ENCODE measurements at places on chromosomes 11 and 22.

DNA sequence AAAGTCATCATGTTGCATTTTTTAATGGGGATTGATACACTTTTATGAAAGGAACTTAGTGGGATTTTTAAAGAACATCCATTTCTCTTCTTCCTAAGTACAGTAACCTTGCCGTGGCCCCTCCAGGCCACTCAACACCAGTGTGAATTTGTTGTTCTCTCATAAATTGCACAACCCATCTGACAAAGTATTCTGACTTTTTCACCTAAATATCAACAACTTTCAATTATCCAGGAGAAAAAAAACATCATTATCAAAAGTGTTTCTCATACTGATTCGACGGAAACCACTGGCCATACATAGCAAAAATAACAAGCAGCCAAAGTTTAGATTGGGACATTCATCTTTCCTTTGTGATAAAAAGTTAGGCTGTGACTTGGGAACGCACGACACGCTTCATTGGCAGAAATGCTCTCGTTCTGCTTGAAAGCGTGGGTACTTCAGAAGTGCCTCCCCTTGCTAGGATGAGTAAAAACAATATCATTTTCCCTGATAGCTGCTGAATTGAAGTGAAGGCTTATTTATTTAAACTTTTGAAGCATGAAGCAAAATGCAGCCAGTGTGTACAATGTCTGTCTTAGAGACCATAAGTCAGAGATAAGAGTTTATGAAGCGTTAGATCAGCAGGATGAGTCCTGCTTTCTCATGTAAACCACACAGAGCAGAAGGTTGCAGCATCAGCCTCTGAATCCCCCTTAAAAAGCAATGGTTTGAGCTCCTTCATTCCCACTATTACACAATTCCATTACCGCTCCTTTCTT is 20.6 kb upstream of the EIF3M start:
- no peak for DNase-seq

DNA sequence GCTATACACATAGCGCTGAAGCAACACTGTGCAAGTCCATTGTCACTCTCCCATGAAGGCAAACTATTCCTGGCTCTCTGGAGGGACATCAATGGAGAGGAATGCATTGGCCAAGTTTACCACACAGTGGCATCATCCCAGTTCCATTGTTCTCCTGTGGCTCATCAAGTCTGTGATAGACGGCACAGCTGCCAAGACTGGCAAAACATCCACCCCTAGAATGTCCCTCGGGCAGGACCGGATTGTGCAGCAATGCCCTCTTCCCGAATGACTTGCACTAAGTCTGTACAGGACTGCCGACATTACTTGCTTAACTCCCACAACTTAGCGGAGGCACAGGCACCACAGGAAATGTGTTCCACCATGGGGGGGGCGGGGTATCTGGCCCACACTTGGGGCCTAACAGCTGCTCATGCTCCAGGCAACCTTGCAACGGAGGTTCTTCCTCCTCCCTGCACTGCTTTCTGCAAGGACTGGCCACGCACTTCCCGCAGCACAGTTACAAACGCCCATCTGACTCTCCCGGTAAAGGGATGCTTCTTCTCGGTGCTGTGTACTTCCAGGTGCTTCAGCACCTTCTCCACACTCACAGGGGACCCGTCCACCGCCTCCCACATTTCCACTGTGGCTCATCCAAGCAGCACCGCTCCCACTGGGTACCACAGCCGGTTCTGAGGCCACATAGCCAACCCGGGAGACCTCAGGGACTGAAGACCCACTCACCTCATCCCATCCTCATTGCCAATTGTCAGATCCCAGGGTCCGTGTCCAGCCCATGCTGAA is 1309.6 kb upstream of the RAG2 start:
- no peak for DNase-seq

GRCh38 chr11:80155412-80156017 is 714.7 kb upstream of the TENM4 start:
- DNase-seq = peak; percentile 23

DNA sequence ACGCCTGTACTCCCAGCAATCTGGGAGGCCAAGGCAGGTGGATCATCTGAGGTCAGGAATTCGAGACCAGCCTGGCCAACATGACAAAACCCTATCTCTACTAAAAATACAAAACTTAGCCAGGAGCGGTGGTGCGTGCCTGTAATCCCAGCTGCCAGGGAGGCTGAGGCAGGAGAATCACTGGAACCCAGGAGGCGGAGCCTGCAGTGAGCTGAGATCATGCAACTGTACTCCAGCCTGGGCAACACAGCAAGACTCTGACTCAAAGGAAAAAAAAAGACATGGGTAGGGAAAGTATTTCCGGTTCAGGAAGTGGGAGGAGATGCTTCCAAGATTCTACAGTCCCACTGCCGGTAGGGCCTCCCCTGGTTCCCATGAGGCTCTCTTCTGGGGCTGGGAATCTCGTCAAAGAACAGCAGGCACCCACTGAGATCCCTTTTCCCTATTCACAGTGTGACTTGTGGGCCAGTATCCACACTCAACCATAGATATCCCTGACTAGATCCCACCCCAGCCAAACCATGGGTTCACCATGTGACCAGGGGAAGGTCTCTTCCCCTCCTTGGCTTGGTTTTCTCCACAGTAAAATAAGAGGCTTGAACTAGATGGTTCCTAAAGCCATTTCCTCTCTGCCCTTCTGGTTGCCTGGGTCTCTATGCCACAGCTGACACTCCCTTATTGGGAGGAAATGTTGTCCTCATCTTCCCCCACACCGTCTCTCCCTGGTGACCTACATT is 443.3 kb downstream of the BUD13 start:
- DNase-seq = no peak

DNA sequence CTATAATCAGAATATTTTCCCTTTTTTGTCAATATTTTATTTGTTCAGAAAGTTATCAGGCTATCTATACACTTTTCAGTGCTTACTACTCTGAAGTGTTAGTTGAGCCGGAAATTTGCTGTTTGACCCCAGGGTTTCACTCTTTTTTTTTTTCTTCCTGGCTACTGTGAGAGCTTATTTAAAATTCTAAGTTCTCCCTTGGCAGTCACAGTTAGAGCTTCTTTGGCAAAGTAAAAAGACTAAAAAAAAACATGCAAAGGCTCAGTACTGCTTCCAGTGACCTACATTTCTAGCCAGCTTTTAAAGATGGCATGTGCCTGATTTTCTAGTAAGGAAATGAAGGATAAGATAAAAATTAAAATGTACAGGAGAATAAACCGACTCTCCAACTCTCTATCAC is 48.4 kb downstream of the ELP4 start:
- DNase-seq = no peak

- no peak for DNase-seq
These were observed 40.2 kb upstream of the EMID1 start for GRCh38 chr22:29165321-29166060.

DNA sequence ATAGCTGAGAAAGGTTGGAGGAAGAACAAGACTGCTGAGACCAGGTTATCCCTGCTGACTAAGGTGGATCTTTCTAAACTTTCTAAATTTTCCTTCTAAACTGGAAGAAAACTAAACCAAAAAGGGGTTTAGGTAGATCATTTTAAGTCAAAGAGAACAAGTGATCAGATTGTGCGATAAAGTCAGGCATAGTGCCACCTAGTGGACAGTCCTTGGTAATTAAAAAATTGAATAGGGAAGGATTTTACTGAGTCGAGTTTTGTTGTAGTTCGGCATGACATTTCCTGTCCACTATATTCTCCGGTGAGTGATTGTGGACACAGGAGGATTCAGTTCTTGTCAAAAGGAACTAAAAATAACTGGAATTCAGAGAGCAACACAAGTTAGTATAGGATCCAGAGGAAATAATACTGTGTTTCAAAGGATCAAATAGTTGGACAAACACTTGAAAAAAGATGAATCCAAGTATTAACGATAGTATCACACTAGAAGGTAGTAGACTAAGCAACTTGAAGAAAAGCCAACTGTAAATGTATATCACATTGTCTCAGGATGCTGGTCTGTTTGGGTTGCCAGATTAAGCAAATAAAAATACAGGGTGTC is 1236.4 kb downstream of the FAM181B start:
- peak; percentile 14 for DNase-seq

DNA sequence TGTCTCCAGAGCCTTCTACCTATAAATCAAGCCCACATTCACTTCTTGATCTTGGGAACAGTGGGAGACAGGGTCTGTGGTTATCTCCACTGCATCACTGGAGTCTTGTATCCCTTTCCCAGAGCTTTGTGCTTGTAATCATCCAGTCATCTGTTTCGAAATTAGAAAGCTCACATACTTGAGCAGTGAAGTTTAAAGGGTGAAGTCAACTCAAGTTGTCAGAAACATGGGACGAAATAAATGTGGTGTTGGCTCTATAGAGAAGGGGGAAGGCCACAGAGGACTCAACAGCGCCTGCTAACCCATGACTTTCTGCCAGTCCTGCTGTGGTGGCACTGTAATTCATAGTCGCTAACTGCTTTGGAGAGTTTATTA is 197.5 kb downstream of the DBX1 start:
- no peak for DNase-seq

- no peak for DNase-seq
These were observed 1.4 kb downstream of the FDX1 start for GRCh38 chr11:110431051-110431672.
